ENCODE measurements at places on chromosomes 4 and X.

GRCh38 chr4:48449151-48449550, 34.0 kb upstream of the SLC10A4 start:
- no peak for DNase-seq

DNA sequence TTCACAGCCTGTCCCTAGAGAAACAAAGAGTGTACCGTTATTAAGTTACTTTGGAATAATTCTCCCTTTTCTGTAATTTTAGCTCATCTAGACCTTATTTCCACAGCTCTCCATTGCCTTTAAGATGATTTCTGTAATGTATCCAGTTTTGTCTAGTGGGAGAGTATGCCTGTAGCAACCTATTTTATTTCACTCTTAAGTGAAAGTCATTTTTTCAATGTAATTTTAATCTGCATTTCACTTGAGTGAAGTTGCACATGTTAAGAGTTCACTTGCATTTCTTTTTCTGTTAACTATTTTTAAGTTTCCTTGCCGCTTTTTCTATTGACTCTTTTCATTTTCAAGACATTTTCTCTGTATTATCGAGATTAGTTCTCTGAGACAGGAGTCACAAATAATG, 46.5 kb downstream of the FANCB start:
- DNase-seq = no peak

- no peak for DNase-seq
These were observed 199.5 kb downstream of the MID1IP1 start for GRCh38 chrX:39000802-39001201.

GRCh38 chrX:20320461-20321159, 53.9 kb upstream of the RPS6KA3 start:
- no peak for DNase-seq

GRCh38 chr4:7813674-7814073, 126.0 kb downstream of the AFAP1 start:
- DNase-seq = no peak

- no peak for DNase-seq
These were observed 569 bp downstream of the ARFIP1 start for GRCh38 chr4:152780267-152780778.

DNA sequence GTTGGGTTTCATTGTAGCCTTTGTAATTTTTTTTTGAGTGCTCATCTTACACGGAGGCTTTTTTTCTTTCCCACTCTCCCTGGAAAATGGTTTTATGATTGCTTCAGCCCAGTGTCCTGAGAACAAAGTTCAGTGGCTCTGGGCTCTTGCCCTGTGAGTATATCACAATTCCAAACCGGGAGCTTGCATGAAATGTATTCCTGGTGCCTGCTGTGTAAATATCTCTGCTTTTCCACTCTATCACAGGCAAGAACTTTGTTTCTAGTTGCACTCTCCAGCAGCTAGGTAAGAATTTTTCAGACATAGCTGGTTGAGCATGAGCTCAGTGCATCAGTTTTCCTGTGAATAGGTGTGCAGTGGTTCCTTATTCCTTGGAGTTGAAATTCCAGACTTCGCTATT, 60.8 kb downstream of the SUPT20HL2 start:
- no peak for DNase-seq

DNA sequence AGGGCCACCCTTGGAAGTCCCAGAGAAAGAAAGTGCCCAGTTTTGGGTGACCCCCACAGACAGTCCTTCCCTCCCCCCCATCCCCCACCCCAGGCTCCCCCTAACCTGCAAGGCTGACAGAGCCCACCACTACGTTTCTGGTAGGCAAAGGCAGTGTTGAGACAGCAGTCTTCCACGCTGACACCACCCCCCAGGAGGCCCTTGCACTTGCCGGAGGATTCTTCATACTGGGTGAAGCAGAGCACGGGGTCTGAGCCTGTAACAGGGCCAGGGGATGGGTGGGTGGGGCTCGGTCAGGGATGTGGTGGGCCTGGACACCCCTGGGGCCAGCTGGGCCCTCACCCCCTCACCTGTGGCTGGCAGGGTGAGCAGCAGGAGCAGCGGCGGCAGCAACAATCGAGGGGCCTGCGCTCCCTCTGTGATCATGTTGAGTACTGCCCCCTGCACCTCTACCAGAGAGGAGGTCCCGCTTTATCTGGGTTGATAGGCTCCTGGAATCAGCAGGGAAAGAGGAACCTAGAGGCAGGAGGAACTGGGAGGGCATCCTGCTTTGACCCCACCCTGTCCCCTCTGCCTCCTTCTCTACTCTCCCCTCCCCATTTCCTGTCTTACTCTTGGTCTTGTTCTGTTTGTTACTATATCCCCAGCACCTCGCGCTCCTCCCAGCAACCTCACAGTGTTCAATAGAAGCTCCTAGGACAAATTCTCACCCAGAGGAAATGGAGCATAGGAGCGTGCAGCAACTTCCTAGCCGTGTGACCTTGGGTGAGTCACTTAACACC, at the start of gene CFP:
TSS of gene CFP (minus strand) at position 512 of the 782 bp plus-strand sequence. CDS start at position 426, 86 bp downstream.
- no peak for DNase-seq

DNA sequence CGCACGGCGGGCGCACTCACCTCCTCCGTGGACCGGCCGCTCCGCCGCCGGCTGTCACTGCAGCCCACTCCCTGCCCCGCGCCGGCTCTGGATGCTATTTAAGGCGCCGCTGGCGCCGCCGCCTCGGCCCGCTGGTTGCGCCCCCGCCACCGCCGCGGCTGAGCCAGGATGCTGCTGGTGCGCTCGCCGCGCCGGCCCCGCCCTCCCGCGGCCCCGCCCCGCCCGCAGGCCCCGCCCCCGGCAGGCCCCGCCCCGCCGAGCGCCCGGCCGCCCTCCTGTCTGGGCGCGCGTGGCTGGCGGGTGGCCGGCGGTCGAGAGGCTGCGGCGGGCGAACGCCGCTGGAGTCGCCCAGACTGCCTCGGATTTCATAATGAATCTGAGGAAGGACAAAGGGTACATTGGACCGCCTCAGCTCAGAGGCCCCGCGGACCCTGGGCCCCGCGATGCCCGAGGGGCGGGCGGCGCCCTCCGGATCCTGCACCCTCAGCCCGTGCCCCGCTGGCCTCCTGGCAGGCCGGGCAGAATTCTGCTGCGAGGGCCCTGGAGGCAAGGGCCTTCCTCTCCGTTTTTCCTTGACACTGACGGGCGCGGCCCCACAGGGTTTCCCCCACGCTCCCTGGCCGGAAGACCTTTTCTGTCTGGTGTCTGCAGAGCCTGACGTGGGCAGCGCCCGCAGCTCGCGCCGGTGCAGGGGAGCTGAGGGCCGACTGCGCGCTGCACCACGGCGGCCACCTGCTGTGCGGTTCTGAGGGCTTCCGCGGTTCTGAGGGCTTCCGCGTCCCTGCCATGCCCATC, at the start of gene ACSL1:
TSS of gene ACSL1 (minus strand) at position 73 of the 795 bp plus-strand sequence. CDS start 22,454 bp downstream, outside the sequence.
- peak; percentile 66 for DNase-seq

- no peak for DNase-seq
These were observed 158.1 kb downstream of the ATP10D start for GRCh38 chr4:47642985-47643760.

GRCh38 chr4:152032722-152033131, 271.9 kb upstream of the GATB start:
- no peak for DNase-seq

GRCh38 chr4:147328756-147329446, 152.0 kb upstream of the EDNRA start:
- no peak for DNase-seq

GRCh38 chr4:109429545-109429944, 4.1 kb upstream of the SEC24B start:
- no peak for DNase-seq

Measured in activated T-helper 1 cell treated with anti-CD3 and anti-CD28 coated beads, Interleukin-2, amount 50 U/mL, for 16 hours (primary cell).